Hepatic stellate cell (primary cell): ENCODE measurements at places on chromosomes 4 and X.

GRCh38 chr4:1404573-1405253 lies 1.5 kb downstream of the NKX1-1 start:
- DNase-seq: no peak

DNA sequence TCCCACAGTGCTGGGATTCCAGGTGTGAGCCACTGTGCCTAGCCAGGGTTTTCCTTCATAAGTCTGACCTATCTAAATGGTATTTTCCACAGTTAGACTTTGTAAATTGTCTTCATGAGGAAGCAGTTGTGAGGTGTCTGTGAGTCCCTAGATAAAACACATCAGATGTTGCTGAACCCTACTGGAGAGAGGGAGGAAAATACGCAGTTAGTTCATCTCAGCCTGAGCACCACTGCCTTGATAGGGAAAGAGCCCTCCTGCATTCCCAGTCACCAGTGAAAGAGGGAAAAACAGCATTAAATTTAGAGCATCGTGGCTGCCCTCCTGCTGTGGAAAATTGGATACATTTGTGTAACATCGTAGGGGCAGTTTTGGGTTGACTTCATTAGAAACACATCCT lies 31.7 kb upstream of the CLDN34 start:
- DNase-seq: no peak

GRCh38 chr4:147518846-147519767 lies 38.2 kb downstream of the EDNRA start:
- no peak for DNase-seq

DNA sequence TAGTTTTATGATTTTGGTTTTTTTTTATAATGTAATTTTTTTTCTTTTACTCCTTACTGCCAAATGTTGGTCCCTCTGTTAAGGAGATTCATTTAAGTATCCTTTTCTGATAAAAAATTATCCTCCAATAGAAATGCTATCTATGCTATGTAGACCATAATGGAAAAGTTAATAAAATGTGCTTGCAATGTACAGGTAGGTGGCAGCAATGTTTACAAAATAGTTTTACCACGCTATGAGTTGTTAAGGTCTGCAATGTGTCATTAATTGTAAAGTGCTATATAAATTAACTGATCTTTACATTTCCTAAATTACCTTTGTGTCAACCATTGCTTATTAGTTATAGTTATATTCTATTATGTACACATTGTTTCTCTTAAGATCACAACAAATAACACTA lies 3.8 kb upstream of the CENPC start:
- DNase-seq: no peak

GRCh38 chrX:24515447-24515846 lies 50.4 kb downstream of the PDK3 start:
- no peak for DNase-seq

DNA sequence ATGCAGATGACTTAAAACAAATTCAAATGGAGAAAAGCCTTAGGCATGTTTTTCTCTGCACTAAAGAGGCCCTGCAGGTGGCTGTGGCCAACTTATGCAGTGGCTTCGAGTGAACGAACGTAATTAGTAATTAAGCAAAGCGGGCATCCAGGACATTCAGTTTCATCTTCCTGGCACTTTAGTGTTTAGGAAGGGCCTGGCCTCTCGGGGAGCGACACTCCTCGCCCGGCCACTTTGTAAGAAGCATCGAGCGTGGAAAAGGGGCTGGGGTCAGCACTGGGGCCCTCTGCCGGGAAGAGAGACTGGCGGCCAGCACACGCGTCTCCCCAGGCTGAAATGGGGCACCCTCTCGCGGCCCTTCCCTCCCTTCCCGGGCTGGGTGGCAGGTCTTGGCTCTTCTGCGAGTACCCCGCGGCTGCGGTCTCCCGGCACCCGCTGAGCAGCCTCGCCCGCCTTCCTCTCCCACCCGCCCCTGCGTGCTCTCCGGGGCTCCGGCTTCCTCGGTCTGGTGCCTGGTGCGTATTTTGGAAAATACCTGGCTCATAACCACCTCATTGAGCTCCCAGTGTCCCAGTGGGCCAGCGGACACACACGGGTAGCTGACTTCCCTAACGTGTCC lies 677 bp upstream of the CYP4V2 start:
- no peak for DNase-seq

- peak; percentile 84 for DNase-seq
These were observed 1.6 kb downstream of the TRPC3 start for GRCh38 chr4:121950212-121950679.

DNA sequence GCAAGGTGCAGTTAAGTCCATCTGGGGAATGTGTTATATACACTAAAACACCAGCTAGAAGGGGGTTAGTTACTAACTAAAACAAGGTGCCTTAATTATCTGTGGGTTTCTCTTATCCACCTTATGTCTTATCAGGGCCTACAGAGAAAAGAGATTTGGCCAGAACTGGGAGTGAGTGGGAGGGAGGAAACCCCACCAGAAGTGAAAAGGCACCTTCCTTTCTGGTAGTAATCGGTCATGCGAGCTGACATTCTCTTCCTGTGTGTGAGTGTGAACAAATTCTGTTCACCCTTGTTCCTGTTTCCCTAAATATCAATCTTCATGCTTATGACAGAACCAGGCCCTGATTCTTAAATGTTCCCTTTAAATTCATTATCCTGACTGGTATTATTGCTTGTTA lies 43.5 kb downstream of the SRPX2 start:
- DNase-seq: no peak

DNA sequence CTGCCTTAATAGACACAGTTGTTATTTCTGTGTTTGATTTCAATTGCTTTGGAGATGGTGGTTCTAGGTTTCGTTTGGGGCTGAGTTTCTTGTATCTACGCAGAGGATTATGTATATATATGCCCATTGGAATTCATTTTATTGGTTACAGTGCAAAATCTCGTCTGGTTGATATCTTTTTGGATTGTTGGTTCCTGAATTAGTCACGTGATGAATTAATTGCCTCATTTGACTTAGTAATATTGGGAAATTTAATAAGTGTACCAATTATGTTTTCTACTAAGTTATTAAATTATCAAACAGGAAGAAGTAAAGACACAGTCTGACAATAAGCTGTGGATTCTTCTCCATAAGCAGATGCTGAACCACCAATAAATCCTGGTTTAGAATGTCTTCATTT lies 467.9 kb upstream of the TENM3 start:
- DNase-seq: no peak

DNA sequence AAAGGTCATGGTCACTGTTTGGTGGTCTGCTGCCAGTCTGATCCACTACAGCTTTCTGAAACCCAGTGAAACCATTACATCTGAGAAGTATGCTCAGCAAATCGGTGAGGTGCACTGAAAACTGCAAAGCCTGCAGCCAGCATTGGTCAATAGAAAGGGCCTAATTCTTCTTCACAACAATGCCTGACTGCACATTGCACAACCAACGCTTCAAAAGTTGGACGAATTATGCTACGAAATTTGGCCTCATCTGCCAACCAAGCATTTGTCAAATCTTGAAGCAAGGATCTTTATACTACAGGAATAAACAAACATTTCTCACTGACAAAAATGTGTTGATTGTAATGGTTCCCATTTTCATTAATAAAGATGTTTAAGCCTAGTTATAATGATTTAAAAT lies 90.4 kb downstream of the EIF4E start:
- DNase-seq: no peak

DNA sequence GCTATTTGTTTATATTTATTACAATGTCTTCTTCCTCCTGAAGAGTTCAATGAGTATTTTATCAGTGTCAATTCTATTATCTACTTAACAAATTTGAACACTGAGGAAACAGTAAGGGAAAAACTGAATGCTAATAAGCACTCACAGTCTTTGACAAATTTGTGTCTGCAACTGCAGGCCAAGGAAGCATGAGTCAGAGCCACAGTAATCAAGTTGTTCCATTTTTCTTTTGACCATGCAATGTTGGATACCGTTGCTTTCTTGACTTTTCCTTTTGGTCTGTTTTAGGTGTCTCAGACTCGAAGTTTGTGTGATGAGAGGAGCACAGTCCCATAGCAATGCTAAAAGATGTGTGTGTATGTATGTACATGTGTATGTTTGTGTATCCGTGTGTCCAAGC lies 359.6 kb downstream of the IL1RAPL1 start:
- DNase-seq: no peak

- no peak for DNase-seq
These were observed 63.1 kb downstream of the RTL9 start for GRCh38 chrX:110421500-110422455.

- peak; percentile 92 for DNase-seq
These were observed 429 bp downstream of the UVSSA start for GRCh38 chr4:1347410-1347864.

- DNase-seq: no peak
These were observed 59.4 kb downstream of the LCORL start for GRCh38 chr4:17962171-17962570.

DNA sequence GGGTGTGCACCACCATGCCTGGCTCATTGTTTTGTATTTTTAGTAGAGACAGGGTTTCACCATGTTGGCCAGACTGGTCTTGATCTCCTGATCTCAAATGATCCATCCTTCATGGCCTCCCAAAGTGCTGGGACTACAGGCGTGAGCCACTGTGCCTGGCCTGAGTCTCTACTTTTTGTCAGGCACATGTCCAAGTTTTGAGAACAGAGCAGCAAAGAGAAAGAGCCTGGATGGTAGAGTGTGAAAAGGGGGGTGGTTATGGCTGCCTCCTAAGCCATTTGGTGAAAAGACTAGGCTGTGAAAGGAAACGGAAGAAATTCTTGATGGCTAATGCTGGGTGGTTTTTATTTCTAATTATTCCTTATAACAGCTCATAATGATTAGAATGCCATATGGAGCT lies 63.4 kb downstream of the GAB1 start:
- DNase-seq: no peak

DNA sequence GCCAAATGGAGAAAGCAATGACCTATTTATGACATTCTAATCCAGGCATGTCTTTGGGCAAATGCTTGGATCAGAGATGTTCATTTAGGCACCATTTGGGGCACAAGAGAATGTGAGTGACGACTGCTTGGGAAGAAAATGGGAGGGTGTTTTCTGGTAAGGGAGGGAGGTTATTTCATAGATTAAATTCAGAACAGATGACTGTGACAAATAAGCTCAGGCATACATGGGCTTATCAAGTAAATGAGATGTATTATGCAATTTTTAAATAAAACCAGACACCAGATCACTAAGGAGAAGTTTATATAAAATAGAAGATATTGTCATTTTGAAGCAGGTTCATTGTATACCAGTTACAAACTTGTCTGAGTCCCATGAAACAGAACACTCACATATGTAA lies 71.4 kb upstream of the UGT8 start:
- DNase-seq: no peak

DNA sequence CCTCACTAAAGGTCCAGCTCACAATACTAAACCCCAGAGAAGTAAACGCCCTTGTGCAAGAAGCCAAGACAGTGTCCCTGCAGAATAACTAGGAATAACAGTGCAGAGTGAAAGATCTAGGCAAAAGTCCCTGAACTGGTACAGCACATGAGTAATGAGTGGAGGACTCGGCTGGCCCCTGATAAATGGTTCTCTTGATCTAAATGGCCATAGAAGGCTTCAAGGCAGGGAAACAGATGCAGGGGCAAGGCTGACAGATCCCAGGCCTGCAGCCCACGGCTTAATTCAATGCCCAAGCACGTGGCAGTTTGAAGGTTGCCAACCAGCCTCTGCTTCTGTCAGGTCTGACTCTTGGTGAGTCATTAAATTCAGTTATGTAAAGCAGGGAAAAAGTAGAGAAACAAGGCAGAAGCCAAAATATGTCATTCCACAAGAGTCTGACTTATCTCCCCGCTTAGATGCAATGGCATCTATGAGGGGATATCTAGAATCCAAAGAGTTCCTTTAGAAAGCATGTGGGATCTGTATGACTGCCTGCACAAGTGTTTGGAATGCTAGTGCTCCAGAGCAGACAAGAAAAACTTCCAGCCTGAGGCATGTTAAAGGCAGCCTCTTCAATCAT lies 121.3 kb downstream of the PRDM5 start:
- peak; percentile 51 for DNase-seq

GRCh38 chr4:148651991-148652390 lies 209.8 kb upstream of the NR3C2 start:
- DNase-seq: no peak

DNA sequence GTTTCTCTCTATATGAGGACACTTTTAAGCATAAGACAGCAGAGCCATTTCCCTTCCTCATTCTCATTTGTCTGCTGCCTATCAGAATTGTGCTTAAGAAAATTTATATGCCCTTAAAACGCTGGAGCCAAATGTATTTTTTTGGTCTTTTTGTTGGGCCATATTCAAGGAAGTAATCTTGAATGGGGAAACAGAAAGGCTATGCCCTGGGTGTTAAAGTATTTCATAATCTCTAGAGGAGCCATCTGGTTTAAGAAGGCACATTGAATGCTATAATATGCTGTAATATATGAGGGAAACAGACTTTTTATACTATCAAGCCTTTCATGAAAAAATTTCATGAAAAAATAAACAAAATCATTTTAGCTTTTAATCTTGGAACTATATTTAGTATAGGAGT lies 4.3 kb downstream of the DMD start:
- no peak for DNase-seq

DNA sequence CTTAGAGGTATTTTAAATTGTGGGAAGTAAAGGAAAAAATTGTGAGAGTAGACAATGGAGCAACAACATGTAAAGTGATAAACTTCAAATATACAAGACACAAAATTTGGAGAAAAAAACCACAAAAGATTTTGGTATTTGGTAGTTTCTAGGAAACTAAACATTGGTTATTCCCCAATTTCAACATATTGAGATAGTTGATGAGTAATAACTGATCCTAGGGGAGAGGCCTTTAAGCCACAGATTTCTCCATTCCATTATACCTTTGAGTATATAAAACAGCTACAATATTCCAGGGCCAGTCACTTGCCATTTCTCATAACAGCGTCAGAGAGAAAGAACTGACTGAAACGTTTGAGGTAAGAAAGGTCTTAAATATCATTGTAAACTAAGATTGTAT lies at the start of gene FDCSP:
FDCSP (plus strand) TSS at position 301 of the 400 bp plus-strand sequence. CDS start 5,071 bp downstream, outside the sequence.
- DNase-seq: no peak

GRCh38 chr4:105279314-105279713 lies 132.6 kb downstream of the TET2 start:
- DNase-seq: no peak

- no peak for DNase-seq
These were observed 196.3 kb upstream of the ZCCHC13 start for GRCh38 chrX:74107666-74108065.

- no peak for DNase-seq
These were observed 85.0 kb upstream of the CPEB2 start for GRCh38 chr4:14917298-14917633.

DNA sequence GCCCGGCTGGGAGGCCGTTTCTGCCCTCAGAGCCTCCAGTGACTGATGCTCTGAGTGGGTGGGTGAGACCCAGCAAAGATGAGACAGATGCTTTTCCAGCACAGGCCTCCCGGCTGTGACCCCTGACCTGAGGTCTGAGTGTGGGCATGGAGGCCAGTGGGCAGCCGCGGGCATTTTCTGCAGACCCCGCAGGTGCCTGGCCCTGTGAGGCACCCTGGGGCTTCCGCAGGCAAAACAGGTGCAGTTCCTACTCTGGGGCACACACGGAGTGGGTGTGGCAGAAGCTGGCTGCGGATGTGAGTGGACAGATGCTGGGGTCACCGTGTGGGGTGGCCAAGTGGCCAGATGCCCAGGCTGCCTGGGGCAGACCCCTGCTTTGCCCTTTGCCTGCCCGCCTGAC lies 14.8 kb downstream of the HTRA3 start:
- DNase-seq: no peak
